Left renal cortex interstitium (tissue), 4 donors: ENCODE measurements at places on chromosomes 11 and 22. TPM values are rescaled to one million over a fixed set of nuclear protein-coding genes. Genes with fewer than 3 reads are reported as not detected.

The CASP1 gene
- 4.6 TPM for polyA plus RNA-seq

The RGL4 gene
- 2.0 TPM for polyA plus RNA-seq

The CARD10 gene
- polyA plus RNA-seq, result 26.3 TPM

The CRYBB2 gene
- 0.70 TPM for polyA plus RNA-seq

The TREH gene
- polyA plus RNA-seq, result 0.78 TPM
